ENCODE measurements at places on chromosomes 16 and 17.

DNA sequence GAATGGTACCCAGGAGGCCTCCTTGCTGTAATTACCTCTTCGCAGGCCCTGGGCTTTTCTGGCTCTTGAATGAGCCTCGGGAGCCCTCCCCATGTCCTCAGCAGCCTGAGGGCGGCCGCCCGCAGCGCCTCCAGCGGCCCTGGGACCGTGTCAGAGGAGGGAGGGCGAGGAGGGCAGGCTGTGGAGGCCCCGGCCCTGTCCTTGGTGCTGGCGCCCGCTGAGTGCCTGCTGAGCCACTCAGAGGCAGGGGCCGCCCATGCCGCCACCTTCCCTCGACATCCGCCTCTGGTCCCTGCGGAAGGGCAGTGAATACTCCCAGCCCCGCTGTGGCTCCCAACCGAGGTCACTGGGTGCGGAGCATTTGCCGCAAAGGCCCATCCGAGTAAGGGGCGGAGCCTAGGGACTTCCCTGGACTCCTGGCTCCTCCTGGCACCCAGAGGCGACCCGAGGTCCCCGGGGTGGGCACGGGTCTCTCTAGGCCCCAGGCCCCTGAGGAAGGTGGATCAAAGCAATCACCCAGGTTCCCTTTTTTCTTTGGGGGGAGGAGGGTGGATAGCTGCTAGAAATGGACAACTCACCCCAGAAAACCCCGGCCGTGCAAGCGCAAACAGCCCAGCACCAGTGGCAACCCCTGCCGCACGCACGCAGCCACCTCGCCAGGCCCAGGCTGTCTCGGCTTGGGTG lies 2.8 kb downstream of the RBFOX3 start:
- no peak for DNase-seq

DNA sequence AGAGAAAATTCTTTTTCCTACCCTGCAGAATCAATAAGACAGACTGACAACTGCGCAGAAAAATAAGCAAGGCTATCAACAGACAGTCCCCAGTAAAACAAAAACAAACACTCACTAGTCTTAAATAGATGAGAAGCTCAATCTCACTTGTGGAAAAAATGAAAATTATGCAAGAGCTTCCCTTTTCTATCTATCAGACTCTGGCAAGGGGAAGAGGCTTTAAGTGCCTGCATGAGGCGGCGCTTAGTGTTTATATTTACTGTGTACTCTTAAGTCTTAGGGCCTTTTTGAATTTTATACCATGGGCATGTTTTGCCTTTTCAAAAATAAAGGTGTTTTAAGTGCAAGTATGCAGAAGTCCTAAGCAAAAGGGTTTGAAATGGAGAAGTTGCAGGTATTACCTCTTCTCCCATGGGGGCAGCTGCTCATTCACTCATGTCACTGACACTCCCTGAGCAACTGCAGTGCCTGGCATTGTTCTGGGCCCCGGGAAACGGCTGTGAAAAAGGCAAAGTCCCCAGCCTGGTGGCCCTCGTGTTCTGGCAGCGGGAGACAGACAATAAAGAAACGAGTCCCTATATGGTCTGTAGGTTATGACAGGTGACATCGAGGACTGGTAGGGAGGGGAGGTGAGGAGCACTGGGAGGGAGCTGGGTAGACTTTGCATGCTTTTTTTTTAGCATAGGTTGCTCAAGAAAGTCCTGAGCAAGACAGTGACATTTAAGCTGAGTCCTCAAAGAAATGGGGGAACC lies 35.2 kb downstream of the HSBP1 start:
- DNase-seq = no peak

GRCh38 chr17:73007407-73007806 lies 85.1 kb downstream of the SLC39A11 start:
- DNase-seq = no peak

DNA sequence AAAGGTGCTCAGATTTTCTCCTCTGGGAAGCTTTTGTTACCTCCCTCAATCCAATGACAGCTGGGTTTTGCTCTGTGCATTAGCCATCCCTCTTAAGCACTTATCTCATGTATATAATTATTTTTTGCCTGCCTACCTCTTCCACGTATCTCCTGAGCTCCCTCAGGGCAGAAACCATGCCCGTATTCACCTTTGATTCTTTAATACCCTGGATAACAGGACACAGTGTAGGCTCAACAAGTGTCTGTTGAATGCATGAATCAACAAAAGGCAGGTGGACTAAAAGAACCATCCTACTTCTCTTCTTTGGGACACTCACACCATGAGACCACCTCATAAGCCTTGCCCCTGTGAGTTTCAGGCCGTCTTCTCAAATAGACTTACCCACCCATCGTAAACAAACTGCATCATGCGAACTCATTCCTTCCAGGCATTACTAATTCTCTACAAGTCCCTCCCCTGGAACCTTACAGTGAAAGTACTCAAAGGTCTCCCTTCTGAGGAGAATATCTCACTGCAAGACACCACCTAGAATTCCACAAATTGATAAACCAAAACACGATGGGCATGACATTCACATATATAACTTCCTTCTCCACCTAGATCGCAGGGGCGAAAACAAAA lies 3.2 kb downstream of the ARHGAP17 start:
- no peak for DNase-seq

DNA sequence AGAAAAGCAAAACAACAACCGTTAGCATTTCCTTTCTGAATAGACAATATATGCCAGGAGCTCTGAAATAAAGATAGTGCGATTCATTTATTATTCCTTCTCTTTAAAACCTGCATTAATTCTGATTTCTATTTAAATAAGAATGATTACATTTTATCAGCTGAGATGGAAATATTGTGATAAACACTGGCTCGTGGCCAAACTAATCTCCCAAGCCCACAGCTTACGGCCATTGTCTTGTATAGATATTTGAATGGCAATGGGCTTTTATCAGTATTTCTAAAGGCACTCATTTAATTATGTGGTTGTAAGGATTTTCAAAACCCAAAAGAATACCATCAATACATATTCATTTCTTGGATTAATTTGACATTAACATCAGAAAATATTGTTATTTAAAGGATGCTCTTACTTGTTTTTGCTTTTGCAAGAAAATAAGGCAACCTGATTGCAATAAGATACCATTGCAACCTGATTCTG lies 123.7 kb upstream of the IRX5 start:
- no peak for DNase-seq

- no peak for DNase-seq
Observed at GRCh38 chr16:11350519-11350918, 5.3 kb downstream of the RMI2 start.
